Upper lobe of left lung (tissue), 6 donors: ENCODE measurements at places on chromosomes 7 and 10. TPM values are rescaled to one million over a fixed set of nuclear protein-coding genes. Genes with fewer than 3 reads are reported as not detected.
A peak's percentile ranks its signal among the peaks of the same experiment; 100 is the strongest.

DNA sequence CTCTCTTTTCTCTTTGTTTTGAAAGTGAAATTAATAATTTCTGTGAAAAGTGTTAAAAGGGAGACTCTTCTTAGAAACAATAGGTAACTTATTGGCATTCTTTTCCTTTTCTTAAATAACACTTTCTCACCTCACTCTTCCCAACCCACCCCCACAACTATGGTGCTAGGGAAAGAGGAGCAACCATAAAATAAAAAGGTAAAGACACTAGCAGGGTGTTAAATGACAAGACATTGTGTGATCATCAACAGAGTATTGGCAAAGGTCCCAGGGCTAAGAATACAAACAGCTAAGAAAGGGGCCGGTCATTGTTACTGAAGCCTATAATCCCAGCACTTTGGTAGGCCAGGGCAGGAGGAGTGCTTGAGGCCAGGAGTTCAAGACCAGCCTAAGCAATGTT is 183.7 kb downstream of the NEBL start:
- H3K4me1 ChIP-seq = no peaks in the 10 kb centered on the region
- H3K27me3 ChIP-seq = no peaks in the 10 kb centered on the region
- no peak for DNase-seq
- H3K4me3 ChIP-seq = no peak overlapping the region
- no peaks in the 10 kb centered on the region for H3K36me3 ChIP-seq

GRCh38 chr10:84101042-84101441 is 38.3 kb upstream of the GHITM start:
- no peak overlapping the region for H3K27ac ChIP-seq
- no peaks in the 10 kb centered on the region for H3K27me3 ChIP-seq
- H3K36me3 ChIP-seq = no peaks in the 10 kb centered on the region
- no peak for DNase-seq

- no peaks in the 10 kb centered on the region for H3K27me3 ChIP-seq
- H3K4me3 ChIP-seq = no peak overlapping the region
- no peak overlapping the region for H3K27ac ChIP-seq
- H3K4me1 ChIP-seq = peaks cover 6% of the 10 kb centered on the region
- no peak for DNase-seq
- H3K36me3 ChIP-seq = no peaks in the 10 kb centered on the region
Measured at GRCh38 chr10:74163319-74164068, 12.5 kb downstream of the ADK start.

GRCh38 chr10:44725404-44725803 is 185.7 kb upstream of the TMEM72 start:
- peaks cover 13% of the 10 kb centered on the region for H3K4me1 ChIP-seq
- H3K36me3 ChIP-seq = no peaks in the 10 kb centered on the region
- no peak overlapping the region for H3K27ac ChIP-seq
- no peak overlapping the region for H3K4me3 ChIP-seq
- no peaks in the 10 kb centered on the region for H3K27me3 ChIP-seq

GRCh38 chr7:138979988-138980562 is 1.1 kb downstream of the KIAA1549 start:
- peak overlapping the region; percentile 50 for H3K27ac ChIP-seq
- H3K27me3 ChIP-seq = no peaks in the 10 kb centered on the region
- no peak for DNase-seq

DNA sequence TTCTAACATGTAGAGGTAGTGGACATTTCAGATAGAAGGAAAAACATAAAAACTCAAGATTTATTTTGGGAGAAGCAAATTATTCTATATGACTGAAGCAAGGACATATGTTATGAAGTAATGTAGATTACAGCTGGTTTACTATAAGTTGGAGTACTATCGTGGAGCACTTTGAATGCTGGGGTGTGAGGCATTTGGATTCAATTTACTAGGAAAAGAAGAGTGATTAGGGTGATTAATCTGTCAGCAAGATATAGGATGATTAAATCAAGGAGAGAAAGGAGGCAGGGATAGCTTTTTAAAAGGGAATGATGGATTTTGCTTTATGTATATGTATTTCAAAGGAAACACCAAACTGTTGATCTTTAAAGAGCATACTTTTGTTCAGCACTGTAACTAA is 318.4 kb upstream of the KAT6B start:
- no peaks in the 10 kb centered on the region for H3K36me3 ChIP-seq
- H3K4me1 ChIP-seq = no peaks in the 10 kb centered on the region
- H3K27me3 ChIP-seq = no peaks in the 10 kb centered on the region
- no peak overlapping the region for H3K4me3 ChIP-seq

- H3K4me3 ChIP-seq = no peak overlapping the region
- H3K4me1 ChIP-seq = no peaks in the 10 kb centered on the region
- H3K27ac ChIP-seq = no peak overlapping the region
- no peaks in the 10 kb centered on the region for H3K36me3 ChIP-seq
- DNase-seq = no peak
- no peaks in the 10 kb centered on the region for H3K27me3 ChIP-seq
Measured at GRCh38 chr10:131689016-131689415, 211.8 kb upstream of the PPP2R2D start.

GRCh38 chr7:130365511-130366441 is 14.5 kb upstream of the CPA1 start:
- H3K36me3 ChIP-seq = no peaks in the 10 kb centered on the region
- no peaks in the 10 kb centered on the region for H3K27me3 ChIP-seq
- DNase-seq = no peak
- peaks cover 11% of the 10 kb centered on the region for H3K4me1 ChIP-seq
- no peak overlapping the region for H3K27ac ChIP-seq
- H3K4me3 ChIP-seq = no peak overlapping the region

DNA sequence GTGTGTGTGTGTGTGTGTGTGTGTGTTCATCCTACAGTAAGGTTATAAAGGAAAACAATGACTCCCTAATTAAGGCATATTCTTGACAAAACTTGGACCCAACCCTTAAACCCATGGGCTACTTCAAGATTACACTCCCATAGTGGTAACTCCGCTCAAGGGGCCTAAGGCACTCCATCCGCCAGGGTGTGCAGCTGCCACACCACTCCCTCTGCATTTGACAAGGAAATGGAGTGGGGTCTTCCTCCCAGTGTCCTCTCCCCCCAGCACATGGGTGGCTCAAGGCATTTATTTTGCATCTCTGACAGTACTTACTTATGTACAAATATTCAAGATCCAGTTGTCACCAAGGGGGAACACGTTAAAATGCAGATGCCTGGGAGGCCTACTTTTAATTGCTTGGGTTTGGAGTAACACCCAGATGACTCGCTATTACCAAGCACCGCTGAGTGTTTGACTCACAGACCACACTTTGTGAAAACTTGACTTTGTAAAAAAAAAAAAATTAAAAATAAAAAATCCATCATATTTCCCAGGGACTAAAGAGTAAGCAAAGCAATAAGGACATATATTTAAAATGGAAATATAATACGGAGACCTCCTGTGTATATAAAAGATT is 53.0 kb upstream of the AGR3 start:
- no peak overlapping the region for H3K4me3 ChIP-seq
- H3K27me3 ChIP-seq = no peaks in the 10 kb centered on the region
- no peak overlapping the region for H3K27ac ChIP-seq
- DNase-seq = no peak
- H3K4me1 ChIP-seq = peaks cover 4% of the 10 kb centered on the region

- H3K27ac ChIP-seq = peak overlapping the region; percentile 49
- H3K4me1 ChIP-seq = peaks cover 8% of the 10 kb centered on the region
- no peaks in the 10 kb centered on the region for H3K27me3 ChIP-seq
- H3K36me3 ChIP-seq = no peaks in the 10 kb centered on the region
- no peak overlapping the region for H3K4me3 ChIP-seq
Measured at GRCh38 chr7:73891178-73891885, 30.4 kb downstream of the TMEM270 start.

GRCh38 chr7:70596598-70596913 is 535.4 kb upstream of the GALNT17 start:
- no peaks in the 10 kb centered on the region for H3K36me3 ChIP-seq
- peaks cover 10% of the 10 kb centered on the region for H3K4me1 ChIP-seq
- H3K27ac ChIP-seq = no peak overlapping the region

- no peaks in the 10 kb centered on the region for H3K36me3 ChIP-seq
- DNase-seq = no peak
- no peak overlapping the region for H3K4me3 ChIP-seq
- no peaks in the 10 kb centered on the region for H3K4me1 ChIP-seq
- H3K27me3 ChIP-seq = no peaks in the 10 kb centered on the region
- H3K27ac ChIP-seq = no peak overlapping the region
Measured at GRCh38 chr10:35705051-35705450, 63.0 kb upstream of the FZD8 start.

GRCh38 chr10:125041856-125042506 is 100.1 kb downstream of the ZRANB1 start:
- no peak for DNase-seq
- H3K27ac ChIP-seq = no peak overlapping the region
- no peaks in the 10 kb centered on the region for H3K27me3 ChIP-seq
- no peaks in the 10 kb centered on the region for H3K36me3 ChIP-seq
- no peak overlapping the region for H3K4me3 ChIP-seq
- peaks cover 33% of the 10 kb centered on the region for H3K4me1 ChIP-seq

GRCh38 chr7:115701141-115701540 is 329.4 kb downstream of the TFEC start:
- no peak for DNase-seq
- H3K27me3 ChIP-seq = no peaks in the 10 kb centered on the region
- H3K4me1 ChIP-seq = no peaks in the 10 kb centered on the region
- no peaks in the 10 kb centered on the region for H3K36me3 ChIP-seq
- no peak overlapping the region for H3K4me3 ChIP-seq

GRCh38 chr10:13528875-13529713 is at the start of gene BEND7:
BEND7 (minus strand) TSS chr10:13529014; CDS start chr10:13528533, 481 bp downstream.
- H3K4me3 ChIP-seq = peak within 1 kb of the TSS; percentile 69
- no peaks in the 10 kb centered on the region for H3K36me3 ChIP-seq
- H3K27me3 ChIP-seq = no peaks in the 10 kb centered on the region
- peak within 1 kb of the TSS; percentile 67 for H3K27ac ChIP-seq
- DNase-seq = peak; percentile 47
- peaks cover 24% of the 10 kb centered on the region for H3K4me1 ChIP-seq

DNA sequence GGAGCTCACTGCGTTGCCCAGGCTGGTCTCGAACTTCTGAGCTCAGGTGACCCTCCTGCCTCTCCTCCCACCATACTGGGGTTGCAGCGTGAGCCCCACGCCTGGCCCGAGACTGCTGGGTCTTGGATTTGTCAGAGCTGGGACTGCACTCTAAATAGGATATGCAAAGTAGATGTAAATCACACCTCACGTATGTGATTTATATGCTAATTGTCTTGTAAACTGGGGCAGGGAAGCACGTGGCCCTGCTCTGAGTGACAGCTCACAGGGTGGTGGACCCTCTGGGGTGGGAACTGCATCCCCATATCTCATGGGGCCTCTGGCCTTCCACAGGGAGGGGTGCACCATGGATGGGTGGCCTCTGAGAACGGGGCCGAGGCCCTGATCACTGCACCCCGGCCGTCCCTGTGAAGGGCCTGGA is 34.1 kb downstream of the GET4 start:
- H3K27me3 ChIP-seq = no peaks in the 10 kb centered on the region
- peak; percentile 49 for DNase-seq
- no peak overlapping the region for H3K27ac ChIP-seq
- H3K4me3 ChIP-seq = no peak overlapping the region
- no peaks in the 10 kb centered on the region for H3K4me1 ChIP-seq

DNA sequence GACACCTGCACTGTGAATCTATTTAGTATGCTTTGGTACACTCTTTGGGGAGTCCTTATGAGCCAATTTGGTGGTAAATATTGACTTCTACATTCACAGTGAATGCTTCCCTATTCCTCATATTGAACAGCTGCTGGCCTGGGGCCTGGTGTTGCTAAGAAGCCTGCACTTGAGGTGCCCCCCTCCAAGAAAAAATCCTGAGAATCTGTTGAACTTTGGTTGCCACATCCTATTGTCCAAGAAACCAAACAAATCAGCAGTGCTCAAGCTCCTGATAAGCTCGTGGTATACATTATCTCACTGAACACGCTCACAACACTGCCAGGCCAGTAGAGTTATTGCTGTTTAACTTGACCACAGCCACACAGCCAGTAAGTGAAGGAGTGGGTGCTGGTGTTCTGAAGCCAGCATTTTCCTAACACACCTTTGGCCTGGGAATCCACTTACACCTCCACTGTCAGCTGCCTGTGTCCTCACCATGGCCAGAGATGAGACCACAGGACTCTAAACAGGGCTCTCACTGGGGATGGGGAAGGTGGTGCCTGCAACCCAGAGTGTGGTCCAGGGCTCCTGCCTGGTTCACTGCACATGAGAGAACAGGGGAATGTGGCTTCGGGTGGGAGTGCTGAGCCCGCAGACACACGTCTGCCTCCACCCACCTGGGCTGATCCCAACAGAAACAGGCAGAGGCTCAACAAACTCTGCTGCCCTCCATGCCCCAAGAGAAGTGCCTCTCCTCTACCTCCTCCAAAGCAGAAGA is 6.7 kb downstream of the DDC start:
- H3K27me3 ChIP-seq = no peaks in the 10 kb centered on the region
- H3K4me1 ChIP-seq = peaks cover 4% of the 10 kb centered on the region
- H3K27ac ChIP-seq = no peak overlapping the region
- H3K36me3 ChIP-seq = no peaks in the 10 kb centered on the region
- no peak overlapping the region for H3K4me3 ChIP-seq

DNA sequence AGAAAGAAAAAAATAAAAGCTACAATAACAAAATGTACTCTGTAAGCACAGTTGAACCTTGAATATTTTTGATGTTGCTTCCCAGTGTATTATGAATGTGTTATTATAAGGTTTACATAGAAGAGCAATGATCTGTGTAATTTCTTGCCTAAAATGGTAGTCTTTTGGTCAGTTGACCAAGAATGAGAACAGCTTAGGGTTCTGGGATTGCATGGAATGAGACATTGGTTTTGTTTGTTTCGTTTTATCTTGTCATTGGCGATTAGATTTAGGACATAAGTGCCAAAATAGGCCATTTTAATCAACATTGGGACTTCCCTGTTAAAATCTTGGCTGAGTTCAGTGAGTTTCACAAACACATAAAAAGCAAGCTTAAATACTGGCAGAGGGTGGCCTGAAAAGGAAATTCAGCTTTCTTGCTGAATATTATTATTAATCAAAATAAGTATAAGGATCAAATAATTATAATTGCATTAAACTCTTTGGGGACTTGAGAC is 49.1 kb upstream of the GLCCI1 start:
- H3K27me3 ChIP-seq = no peaks in the 10 kb centered on the region
- no peak overlapping the region for H3K4me3 ChIP-seq
- no peak for DNase-seq

The ALOX5 gene
- total RNA-seq = 113 TPM

The SH2B2 gene
- total RNA-seq = 9.7 TPM

The CFTR gene
- 36.7 TPM for total RNA-seq

The SLC16A9 gene
- 1.1 TPM for total RNA-seq
